Stimulated activated naive CD8-positive, alpha-beta T cell treated with anti-CD3 and anti-CD28 coated beads, Interleukin-15, Interleukin-2, amounts not matched to agents 100 U/mL and 50 U/mL, for 24 hours (primary cell): ENCODE measurements at places on chromosomes 3 and 15.

DNA sequence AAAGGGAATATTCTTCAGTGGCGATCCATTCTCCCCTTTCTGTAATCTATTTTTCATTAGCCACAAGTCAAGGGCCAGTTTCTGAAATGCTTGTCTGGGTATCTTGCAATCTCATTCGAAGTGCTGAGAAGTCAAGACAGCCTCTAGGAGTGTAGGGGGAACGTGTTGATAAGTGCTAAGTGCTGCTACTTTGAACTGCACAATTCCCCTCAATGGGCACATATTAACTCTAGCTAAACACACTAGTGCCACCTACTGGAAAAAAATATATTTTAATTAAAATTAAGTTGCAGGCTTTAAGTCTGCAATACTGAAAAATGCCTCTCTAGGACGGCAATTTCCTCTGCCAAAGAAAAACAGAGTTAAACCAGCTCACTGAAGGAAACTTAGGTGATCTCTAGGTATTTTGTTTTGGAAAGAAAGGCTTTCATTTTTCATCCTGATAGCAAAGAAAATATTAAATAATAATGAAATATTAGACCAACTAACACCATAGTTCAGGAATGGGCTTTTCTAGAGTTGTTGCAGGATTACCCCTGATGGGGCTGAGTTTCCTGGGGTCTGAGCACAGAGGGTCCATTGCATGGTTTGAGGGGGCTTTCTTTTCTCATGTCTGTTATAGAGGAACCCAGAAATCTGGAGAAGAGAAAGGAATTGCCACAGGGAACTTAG lies 181.9 kb upstream of the KBTBD8 start:
- no peak for DNase-seq

DNA sequence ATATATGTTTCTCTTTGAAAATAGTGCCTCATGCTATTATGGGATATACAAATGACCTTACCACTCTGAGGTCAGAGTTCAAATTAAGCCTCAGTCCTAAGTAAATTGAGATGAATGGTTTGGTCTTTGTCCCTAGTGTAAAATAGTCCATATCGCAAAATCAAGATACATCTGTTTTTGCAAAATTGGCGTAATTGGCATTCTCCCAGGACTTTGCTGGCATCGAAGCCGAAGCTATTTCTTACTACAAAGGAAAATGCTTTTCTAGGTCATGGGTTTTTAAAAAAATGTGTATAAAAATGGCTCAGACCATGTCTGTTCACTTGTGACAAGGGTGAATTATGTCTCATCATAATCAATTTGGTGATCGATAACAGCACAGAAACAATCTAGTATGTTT lies 25.9 kb downstream of the ROBO2 start:
- DNase-seq, result no peak

GRCh38 chr15:42324308-42324707 lies 35.0 kb upstream of the CAPN3 start:
- no peak for DNase-seq

DNA sequence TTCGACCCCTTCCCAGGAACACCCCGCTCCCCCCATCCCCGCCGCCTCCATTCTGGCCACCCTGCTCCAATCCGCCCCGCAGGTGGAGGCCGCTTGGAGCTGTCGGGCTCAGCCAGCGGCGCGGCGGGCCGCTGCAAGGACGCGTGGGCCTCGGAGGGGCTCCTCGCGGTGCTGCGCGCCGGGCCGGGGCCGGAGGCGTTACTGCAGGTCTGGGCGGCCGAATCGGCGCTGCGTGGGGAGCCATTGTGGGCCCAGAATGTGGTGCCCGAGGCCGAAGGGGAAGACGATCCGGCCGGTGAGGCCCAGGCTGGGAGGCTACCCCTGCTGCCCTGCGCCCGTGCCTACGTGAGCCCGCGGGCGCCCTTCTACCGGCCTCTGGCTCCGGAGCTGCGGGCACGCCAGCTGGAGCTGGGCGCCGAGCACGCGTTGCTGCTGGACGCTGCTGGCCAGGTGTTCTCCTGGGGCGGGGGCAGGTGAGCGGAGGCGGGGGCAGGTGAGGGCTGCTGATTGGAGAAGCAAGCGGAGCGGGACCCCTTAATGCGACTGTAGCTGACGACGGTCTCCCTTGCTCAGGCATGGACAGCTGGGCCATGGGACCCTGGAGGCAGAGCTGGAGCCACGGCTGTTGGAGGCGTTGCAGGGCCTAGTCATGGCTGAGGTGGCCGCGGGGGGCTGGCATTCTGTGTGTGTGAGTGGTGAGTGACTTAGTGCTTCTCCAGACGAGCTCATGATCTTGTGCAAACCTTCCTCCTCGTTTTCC lies 2.5 kb downstream of the RCCD1 start:
- no peak for DNase-seq

- no peak for DNase-seq
These were observed 423 bp upstream of the HACD3 start for GRCh38 chr15:65529762-65530317.

GRCh38 chr3:42515391-42515916 lies 13.0 kb downstream of the VIPR1 start:
- no peak for DNase-seq

- DNase-seq, result no peak
These were observed 213.4 kb upstream of the SLC2A2 start for GRCh38 chr3:171239757-171240503.

DNA sequence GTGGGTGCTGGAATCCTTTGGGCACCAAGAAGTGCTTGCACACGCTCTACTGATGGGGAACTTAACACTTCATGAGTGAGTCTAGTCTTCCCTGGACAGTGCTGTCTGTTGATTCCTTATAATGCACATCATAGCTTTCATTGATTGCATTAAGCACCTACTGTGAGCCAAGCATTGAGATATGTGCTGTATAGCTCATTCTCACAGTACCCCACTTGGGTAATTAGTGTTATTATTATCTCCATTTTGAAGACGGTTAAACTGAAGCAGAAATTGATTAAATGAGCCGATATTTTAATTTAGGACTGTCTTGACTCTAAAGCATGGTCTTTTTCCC lies 504 bp upstream of the PDHB start:
- DNase-seq, result no peak

- DNase-seq, result no peak
These were observed 366.7 kb downstream of the ERC2 start for GRCh38 chr3:56101576-56101975.

DNA sequence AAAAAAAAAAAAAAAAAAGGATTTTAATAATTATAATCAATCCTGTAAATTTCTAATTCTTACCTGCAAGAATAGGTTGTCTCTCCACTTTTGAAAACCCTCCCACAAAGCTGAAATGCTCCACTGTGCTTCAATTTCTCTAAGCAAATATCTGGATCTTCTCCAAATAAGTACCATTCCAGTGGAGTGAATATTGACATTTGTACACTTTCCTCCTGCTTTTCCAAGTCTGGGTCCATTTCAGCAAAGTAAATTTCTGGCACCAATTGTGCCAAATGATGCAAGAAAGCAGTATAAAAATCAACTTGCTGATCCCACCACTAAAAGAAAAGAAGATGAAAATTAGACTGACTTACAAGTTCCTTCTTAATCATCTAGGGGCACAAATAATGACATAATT lies 19.9 kb downstream of the UBR1 start:
- no peak for DNase-seq

DNA sequence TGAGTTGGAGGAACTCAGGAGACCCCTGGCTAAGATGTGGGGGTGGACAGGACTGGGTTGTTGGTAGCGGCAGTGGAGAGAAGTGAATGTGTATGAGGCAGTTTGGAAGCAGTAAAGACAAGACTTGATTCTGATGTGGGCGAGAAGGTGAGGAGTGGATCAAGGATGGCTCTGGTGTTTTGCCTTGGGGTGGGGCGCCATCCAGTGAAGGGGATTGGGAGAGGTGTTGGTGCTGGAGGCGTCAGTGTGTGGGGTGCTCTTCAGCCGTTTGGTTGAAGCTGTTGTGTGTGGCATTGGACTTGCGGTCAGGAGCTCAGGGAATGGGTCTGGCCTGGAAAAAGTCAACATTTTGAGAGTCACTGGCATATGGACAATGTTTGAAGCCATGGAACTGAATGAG lies 13.3 kb downstream of the FAN1 start:
- DNase-seq, result no peak

DNA sequence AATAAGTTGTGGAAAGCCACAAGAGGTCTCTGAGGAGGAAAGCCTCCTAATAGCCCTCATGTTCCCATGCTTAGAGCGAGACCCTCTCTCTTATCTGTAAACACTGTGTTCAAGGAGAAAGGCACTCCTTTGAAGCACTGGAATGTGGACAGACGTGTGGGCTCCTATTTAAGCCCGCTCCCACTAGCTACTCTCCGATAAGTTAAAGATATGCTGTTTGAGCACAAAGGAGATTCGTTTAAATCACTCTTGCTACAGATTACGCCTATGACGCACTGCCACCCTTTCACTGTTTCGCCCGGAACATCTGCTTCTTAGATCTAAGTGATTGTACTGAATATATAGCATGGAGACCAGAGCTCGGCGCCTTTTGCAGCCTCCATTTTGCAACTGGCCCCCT lies 57.8 kb upstream of the FAM3D start:
- DNase-seq, result no peak

DNA sequence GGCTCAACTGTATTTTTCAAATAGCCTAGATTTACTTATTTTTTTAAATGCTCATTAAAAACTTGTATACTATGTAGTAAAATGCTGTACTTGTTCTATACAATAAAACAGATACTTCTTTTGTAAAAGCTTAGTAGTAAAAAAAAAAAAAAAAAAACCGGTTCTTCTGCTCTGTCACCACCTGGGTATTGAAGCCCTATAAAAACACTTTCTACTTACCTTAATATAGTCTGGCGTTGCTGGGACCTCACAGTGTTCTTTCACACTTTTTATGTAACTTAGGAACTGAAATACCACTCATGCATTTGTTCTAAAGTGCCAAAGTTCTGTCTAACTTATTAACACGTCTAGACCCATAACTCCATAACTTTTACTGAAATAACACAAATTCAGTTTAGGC lies 61.4 kb downstream of the TASOR start:
- DNase-seq, result no peak

DNA sequence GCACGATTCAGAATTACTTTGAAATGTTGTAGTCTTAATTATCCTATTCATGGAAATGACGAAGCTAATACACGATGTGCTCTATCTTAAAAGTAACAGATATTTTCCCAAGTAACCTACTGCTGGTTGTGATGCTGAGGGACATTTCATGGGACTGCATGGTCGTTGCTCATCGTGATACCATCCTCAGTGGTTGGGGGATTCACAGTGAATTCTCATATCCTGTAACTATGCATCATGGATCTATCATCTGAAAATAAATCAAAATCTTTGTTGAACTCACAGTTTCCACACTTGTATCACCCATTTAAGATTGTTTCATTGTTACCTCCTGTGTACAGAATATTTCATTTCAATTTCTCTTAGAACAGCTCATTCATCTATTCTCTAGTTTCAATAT lies 84.7 kb downstream of the OPA1 start:
- DNase-seq, result no peak

- DNase-seq, result no peak
These were observed 23.6 kb downstream of the ANXA2 start for GRCh38 chr15:60374209-60374608.

DNA sequence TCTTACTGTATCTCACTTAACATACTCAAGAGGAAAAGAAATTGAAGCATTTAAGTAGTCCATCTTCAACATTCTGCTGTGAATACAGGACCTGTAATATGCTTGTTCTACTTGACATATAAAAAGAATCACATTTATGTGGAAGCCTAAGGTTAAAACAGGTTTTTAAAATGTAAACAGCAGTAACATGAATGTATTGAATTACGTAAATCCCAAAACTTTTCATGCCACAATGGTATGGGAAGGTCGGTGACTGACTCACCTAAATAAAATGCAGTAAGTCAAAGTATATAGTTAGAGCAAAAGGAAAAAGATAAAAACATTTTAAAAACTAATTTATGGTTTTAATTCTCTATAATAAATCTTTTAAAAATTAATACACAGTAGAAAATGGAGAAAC lies 115.7 kb upstream of the TJP1 start:
- DNase-seq, result no peak

- DNase-seq, result no peak
These were observed at the start of gene LRRC31 for GRCh38 chr3:169869484-169870220. Gene LRRC31 (minus strand): TSS chr3:169869935. CDS start chr3:169869807, 128 bp downstream.

DNA sequence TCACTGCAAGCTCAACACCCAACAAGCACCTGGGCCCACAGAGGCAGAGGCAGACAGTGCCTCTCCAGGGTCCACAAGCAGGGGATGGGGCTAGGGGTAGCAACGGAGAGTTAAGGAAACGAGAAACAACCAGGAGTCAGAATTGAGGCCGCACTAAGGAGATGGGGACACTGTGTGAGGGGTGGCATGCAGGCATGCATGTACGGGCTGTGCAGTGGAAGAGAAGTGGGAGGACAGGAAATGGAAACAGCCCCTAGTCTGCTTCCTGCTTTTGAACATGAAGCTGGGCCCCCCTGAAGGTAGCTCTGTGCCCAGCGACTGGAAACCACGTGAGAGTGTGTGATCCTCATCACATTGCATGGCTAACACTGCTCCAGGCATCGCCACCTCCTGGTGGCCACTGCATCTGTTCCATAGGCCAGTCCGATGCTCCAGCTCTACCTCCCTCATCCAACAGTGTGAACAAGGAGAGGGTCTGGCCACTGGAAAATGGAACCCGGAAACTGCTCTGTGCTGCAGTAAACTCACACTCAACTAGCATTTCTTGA lies 44.0 kb downstream of the XXYLT1 start:
- peak; percentile 25 for DNase-seq

- no peak for DNase-seq
These were observed 205.9 kb upstream of the GBE1 start for GRCh38 chr3:81967393-81967792.

- peak; percentile 96 for DNase-seq
These were observed 17.2 kb upstream of the USP3 start for GRCh38 chr15:63487076-63487757.

GRCh38 chr15:101694261-101694660 lies 30.0 kb downstream of the TARS3 start:
- no peak for DNase-seq

GRCh38 chr15:64423970-64424369 lies 36.3 kb downstream of the TRIP4 start:
- no peak for DNase-seq

GRCh38 chr15:66729331-66729951 lies 27.4 kb downstream of the SMAD6 start:
- no peak for DNase-seq
